Activated naive CD8-positive, alpha-beta T cell treated with anti-CD3 and anti-CD28 coated beads, Interleukin-2, amount 50 U/mL, for 24 hours (primary cell): ENCODE measurements at places on chromosomes 5 and 9.

DNA sequence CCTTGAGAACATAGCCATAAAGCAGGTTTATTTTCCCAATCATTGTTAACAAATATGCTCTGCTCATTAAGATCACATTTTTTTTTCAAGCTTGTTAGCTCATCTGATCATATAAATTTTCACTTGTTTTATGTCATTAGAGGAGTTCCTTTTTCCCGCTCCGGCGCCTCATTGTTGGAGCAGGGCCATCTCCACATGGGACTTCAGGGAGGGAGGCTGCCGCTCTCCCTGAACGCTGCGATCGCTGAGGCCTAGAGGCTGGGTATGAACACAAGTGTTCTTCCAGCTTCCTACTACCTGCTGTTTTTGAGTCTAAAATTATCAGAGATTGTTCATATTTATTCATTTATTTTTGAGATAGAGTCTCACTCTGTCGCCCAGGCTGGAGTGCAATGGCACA, 246.9 kb downstream of the MPDZ start:
- DNase-seq: no peak

DNA sequence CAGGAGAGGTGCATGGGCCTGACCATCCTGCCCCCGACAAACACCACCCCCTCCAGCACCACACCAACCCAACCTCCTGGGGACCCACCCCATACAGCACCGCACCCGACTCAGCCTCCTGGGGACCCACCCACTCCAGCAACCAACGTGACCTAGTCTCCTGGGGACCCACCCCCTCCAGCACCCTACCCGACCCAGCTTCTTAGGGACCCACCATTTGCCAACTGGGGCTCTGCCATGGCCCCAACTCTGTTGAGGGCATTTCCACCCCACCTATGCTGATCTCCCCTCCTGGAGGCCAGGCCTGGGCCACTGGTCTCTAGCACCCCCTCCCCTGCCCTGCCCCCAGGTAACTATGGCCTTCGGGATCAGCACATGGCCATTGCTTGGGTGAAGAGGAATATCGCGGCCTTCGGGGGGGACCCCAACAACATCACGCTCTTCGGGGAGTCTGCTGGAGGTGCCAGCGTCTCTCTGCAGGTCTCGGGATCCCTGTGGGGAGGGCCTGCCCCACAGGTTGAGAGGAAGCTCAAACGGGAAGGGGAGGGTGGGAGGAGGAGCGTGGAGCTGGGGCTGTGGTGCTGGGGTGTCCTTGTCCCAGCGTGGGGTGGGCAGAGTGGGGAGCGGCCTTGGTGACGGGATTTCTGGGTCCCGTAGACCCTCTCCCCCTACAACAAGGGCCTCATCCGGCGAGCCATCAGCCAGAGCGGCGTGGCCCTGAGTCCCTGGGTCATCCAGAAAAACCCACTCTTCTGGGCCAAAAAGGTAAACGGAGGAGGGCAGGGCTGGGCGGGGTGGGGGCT, 4.6 kb downstream of the CEL start:
- DNase-seq: no peak

- DNase-seq: peak; percentile 69
These were observed 427 bp downstream of the SERINC5 start for GRCh38 chr5:80255431-80255810.

GRCh38 chr9:13446286-13446937, 166.9 kb upstream of the MPDZ start:
- DNase-seq: no peak

DNA sequence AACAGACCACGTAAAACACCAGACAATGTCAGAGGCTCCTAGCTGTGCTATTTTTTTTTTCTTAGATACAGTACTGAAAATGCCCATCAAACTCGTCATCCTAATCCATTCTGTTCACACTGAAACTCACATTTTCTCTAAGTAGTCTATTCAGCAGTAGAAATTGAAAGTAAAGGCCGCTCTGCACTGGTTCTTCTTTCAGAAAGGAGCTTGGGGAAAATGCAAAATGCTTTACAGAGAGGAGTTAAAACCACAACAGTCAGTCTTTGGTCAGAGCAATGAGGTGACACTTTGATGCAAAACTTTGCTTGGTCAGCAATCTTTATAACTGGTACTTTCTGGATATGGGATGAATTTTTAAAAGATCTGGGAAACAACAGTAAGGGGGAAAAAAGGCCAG, 43.8 kb upstream of the SUSD1 start:
- no peak for DNase-seq

DNA sequence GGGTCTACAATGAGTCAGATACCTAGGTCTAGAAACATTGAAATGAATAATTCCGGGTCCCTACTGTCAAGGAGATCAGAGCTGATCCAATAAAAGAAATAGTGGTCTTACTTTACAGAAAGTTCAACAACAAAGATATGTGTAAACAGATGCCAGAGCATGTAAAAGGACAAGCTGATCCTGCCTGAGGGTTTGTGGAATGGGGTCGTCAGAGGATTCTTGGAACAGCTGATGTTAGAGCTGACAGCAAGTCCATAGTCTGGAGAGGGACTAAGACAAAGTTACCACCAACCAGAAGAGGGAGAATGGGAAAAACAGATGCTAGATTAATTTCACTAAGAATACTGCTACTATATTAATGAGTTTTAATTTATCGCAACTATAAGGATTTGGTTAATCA, 71.5 kb downstream of the FREM1 start:
- DNase-seq: no peak

GRCh38 chr9:106127776-106128175, 433.4 kb downstream of the TMEM38B start:
- DNase-seq: no peak

- no peak for DNase-seq
These were observed 71.0 kb downstream of the BRINP1 start for GRCh38 chr9:119298076-119298853.

DNA sequence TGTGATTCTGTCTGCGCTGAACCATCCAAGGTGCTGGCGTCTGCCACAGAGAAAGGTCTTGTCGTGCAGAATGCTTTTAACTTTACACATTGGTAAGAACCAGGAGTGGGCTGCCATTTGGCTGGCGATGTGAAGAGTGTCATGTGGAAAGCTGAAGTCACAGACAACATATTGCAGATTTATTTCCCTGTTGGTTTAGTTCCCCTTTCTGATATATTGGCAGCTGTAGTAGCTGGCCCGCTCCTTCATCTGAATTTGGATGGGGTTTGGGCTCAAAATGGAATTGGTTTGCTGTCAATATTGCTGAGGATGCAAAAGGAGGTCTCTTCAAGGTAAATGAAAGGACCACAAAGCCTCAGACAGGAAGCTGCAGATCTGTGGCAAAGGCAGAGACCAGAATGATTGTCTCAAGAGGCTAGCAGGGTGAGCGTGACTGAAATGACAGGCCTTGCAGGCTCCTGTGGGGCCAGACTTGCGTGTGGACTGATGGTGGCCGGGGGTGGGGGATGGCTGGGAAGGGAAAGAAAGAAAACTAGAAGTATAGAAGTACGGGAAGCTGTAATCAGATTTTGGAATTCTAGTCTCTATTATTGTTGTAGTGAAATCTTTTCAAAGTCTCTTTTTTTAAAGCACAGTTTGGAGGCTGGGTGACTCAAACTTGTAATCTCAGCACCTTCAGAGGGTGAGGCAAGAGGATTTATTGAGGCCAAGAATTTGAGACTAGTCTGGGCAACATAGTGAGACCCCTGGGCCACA, 25.1 kb upstream of the CD180 start:
- peak; percentile 41 for DNase-seq

GRCh38 chr5:134466241-134467069, 54.8 kb upstream of the CDKN2AIPNL start:
- peak; percentile 53 for DNase-seq

- DNase-seq: no peak
These were observed 49.8 kb downstream of the PIK3R1 start for GRCh38 chr5:68265347-68265746.

DNA sequence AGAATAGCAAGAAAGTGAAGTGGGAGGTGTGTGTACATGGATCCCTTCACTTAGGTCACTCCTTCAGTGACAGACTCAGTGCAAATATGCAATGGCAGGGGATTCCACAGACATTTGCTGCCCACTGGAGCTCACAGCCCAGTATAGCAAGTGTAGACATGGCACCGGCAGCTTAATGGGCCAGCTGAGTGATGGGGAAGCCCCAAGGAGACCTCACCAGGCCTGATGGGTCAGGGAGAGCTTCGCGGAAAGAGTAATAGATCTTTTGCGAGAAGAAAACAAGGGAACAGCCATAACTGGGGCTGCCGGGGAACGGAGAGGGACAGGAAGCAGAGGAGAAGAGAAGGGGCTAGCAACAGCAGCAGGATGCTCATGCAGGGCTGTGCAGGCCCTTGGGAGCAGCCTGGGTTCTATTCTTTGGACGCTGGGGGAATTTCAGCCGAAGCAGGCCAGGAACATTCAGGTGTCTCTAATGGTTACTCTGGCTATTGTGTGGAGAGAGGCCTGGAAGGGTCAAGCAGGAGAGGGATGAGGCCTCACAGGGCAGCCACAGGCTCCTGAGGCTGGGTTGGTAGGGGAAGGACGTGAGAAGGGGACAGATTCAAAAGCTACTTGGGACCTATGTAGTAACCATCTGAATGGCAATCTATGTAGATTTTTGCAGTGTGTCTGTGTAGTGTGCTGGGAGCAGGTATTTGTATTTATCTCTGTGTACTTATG, 27.0 kb downstream of the TCF7 start:
- DNase-seq: no peak

DNA sequence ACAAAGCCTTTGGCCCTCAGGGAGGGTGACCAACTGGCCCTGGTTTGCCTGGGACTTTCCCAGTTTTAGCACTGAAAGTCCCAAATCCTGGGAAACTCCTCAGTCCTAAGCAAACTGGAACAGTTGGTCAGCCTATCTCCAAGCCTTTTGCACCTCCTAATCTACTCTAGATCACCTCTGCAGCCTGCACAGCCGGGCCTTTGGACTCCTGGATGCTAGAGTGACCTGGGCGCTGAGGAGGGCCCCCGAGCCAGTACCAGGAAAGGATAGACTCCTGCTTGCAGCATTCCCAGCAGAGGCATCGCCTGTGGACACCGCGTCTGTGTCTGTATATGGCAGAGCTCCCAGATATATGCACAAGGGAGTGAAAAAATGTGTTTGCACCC, 15.1 kb downstream of the IRF1 start:
- DNase-seq: no peak

- no peak for DNase-seq
These were observed 83.0 kb upstream of the RANBP6 start for GRCh38 chr9:6098431-6098830.
